ENCODE measurements at places on chromosomes 7 and 10.

DNA sequence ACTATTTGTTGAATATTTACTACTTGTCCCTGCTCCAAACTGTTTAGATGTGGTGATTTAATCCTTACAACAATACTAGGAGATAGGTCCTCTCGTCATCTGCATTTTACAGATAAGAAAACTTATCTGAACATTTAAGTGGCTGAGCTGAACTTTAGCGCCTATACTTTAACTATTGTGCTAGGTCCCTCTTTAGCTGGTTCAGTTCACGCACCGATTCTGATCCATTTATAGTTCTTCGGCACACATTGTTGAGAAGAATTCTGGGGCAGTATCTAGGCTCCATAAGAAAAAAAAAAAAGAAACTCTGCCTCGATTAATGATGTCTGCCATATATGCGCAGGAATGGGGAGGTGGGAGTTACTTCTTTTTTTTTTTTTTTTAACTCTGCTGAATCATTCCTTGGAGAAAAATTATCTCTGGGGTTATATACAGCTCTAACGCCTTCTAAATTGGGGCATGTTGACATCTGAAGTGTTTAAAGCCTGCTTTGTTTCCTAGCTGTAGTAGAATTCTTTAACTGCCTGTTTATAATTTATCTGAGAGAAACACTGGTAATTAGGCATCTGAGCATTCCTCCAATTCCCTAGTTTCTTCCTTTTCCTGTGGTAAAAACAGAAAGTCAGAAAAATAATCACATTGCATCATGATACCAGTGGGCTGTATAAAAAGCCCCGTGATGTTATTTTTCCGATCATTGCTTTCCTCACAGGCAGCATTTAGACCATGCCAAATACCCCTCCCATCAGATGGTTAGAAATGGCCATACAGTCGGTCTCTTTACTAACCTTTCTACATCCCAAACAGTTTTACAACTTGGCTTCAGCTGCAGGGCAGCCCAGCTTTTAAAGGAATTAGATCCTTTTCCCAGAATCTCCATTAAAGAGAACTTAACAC is 98.5 kb upstream of the KDM7A start:
- no peak for DNase-seq

GRCh38 chr7:30201161-30201666 is 66.4 kb downstream of the MTURN start:
- DNase-seq = no peak

DNA sequence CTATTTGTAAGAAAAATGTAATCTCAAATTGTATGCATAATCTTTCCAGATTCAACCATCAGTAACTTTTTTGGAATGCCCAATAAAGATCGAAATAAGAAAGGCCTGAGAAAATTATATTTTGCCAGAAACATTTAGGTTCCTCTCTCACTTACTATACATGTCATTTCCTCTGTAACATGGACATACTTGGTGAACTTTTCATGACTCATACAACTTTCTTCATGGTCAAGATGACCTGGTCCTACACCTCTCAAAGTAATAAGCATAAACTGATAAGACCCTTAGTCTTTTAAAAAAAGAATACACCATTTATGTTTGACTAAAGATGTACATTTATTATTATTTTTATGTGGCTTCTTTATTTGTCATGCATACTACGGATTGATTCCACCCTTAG is 125.3 kb downstream of the REEP3 start:
- no peak for DNase-seq

- DNase-seq = no peak
These were observed 54.9 kb downstream of the CLIP2 start for GRCh38 chr7:74344132-74344496.

- no peak for DNase-seq
These were observed 6.6 kb downstream of the DMBT1 start for GRCh38 chr10:122567056-122567660.

DNA sequence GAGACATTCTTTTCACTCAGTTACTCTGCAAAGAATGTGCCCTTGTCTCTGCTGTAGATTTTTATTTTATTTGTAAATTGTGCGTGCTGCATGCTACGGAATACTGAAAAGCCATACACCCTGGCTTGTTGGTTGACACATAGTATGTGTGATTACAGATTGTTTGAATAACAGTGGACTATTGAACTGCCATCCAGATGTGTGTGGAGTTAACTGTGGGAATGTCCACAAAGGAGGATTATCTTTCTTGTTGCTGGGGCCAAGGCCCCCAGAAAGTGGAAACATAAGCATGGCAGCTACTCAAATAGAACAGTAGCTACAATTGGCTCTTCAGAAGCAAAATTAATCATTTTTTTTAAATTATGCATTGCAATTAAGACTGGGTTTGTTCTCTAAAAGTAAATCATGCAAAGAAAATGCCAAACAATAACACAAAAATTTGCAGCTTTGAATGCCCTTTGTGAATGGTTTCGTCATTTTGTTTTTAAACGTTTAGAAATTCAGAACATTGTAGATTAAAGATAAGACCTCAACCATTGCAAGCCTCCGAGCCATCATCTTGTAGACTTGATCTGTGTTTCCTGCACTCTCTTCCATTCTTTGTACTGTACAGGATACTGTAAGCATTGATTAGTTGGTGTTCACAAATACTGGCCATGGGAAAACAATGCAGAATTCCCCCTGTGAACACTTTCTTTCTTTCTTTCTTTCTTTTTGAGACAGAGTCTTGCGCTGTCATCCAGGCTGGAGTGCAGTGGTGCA is 210.3 kb upstream of the TCF7L2 start:
- DNase-seq = no peak

- DNase-seq = no peak
These were observed 72.8 kb downstream of the GNA12 start for GRCh38 chr7:2771274-2771731.

DNA sequence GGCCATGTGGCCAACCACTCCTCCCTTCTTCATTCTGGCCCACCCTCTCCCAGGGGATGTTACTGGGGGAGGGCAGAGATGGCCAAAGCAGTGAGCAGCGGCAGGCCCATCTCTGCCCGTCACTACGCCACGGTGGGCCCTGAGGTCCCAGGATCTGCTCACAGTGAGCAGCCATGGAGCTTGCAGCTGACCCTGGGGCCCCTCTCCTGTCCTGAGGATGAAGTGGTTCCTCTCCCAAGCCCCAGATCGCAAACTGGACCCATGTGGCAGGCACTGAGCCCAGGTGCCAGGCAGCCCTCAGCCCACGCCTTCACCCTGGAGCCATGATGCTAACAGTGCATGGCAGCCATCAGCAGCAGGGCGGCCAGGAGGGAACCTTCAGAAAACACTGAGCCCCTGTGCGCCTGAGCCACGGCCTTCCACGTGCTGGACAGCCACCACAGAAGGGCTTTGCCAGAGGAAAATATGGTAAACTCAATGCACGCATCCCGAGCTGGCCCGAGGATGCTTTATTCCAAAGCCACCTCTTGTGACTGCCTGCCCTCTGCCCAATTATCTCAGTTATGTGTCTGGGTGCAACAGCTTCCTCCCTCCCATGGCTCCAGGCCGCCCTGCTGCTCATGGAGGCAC is 485.7 kb downstream of the PTPRN2 start:
- no peak for DNase-seq

DNA sequence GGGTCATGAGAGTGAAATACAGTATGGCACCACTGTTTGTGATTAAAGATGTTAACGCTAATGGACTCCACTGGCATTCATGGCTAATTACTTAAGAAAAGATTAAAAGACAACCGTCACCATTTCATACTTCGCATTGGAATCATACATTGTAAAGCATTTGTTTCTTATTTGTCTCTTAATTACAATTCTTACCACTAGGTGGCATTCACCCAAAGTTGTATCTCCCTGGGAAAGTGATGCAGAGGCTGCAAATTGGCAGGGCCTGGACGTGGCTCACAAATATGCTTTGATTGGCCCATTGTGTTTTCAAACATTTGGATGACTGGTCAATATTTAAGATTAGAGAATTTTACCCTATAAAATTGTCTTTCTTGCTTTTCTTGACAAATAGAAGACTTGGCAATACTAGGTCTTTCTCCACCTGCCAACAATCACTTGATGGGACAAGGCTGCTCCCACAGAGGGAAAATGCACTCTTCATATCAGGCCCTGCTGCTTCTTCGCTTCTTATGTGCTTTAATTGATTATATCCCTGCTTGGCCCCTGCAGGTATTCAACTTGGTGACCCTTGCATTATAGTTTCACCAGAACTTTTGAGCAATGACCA is 72.1 kb upstream of the STARD3NL start:
- DNase-seq = no peak

GRCh38 chr10:688312-689120 is 952 bp downstream of the DIP2C start:
- no peak for DNase-seq

DNA sequence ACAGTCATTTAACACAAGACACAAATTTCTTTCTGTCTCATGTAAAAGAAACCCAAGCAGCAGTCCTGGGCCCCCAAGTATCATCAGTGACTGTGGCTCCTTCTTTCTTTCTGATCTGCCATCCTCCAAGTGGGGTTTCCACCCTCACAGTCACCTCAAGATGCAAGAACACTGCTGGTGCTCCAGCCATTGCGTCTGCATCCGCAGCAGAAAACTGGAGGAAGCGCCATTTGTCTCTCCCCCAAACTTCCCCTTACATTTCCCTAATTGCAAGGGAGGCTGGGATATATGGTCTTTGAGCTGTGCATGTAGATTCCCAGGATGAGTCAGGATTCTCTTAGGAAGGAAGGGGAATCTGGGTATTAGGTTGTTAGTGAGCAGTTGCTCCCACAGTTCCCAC is 60.9 kb upstream of the GNA12 start:
- DNase-seq = no peak

GRCh38 chr10:32390193-32390592 is 43.2 kb upstream of the EPC1 start:
- DNase-seq = no peak

GRCh38 chr7:128812514-128813168 is 17.6 kb upstream of the FLNC start:
- DNase-seq = no peak

DNA sequence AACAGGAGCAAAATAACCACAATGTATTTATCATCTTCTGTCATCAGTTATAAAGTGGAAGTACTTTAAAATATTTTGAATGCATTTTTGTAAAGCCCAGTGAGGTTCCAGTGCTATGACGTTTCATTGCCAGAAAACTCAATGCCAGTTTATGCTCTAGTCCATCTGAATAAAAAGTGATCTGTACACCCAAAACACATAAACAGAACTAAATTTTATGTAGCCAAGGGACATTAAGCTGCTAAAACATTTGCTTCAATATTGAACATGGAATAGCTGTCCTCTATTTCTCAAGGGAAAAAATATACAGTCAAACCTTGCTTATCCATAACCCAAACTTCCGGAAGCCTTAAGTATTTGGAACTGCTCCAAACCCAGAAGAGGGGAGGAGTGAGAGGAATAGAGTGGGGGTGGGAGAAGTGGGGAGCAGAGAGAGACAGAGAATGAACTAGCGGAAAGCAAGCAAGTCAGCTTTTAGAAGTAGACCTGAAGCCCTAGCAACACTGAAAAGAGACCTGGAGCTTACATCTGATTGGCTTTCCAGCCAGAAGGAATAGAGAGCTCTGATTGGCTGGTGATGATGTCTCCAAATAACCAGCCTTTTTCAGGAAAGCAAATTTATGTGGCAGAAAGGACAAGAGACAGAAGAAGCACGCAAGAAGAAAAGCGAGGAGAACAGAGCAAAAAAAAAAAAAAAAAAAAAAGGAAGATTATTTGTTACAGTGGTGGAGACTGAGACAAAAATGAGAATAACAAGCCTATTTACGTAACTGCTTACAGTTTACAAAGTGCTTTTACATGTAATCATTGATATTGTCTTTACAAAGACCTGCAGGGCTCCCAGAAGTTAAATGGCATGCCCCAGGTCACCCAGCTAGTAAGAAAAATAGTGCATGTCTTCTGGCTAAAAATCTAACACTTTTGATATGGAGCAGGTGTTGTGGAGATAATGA is 196.0 kb downstream of the RNLS start:
- peak; percentile 31 for DNase-seq

GRCh38 chr10:76347832-76348231 is 916.4 kb downstream of the LRMDA start:
- DNase-seq = no peak

DNA sequence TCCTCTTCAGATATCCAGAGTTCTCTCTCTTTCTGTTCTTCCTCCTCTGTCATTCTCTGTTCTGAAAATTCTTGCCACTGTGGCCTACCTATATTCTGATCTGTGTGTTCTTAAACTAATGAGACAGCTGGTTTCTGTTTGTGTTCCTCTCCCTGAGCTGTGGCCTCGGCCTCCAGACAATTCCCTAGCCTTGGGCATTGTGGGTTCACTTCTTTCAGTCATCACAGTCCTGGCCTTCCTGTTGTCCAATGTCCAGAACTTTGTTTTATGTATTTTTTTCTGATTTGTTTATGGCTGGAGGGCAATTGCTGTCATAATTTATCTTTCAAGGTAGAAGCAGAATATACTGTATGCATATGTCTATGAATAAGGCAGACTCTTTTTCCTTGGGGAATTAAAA is 173.2 kb upstream of the MTPN start:
- no peak for DNase-seq

- DNase-seq = no peak
These were observed 164.4 kb downstream of the RGS10 start for GRCh38 chr10:119377958-119378736.

GRCh38 chr7:130369110-130369711 is 11.1 kb upstream of the CPA1 start:
- no peak for DNase-seq

- no peak for DNase-seq
These were observed 11.9 kb upstream of the ERVW-1 start for GRCh38 chr7:92489634-92490033.

DNA sequence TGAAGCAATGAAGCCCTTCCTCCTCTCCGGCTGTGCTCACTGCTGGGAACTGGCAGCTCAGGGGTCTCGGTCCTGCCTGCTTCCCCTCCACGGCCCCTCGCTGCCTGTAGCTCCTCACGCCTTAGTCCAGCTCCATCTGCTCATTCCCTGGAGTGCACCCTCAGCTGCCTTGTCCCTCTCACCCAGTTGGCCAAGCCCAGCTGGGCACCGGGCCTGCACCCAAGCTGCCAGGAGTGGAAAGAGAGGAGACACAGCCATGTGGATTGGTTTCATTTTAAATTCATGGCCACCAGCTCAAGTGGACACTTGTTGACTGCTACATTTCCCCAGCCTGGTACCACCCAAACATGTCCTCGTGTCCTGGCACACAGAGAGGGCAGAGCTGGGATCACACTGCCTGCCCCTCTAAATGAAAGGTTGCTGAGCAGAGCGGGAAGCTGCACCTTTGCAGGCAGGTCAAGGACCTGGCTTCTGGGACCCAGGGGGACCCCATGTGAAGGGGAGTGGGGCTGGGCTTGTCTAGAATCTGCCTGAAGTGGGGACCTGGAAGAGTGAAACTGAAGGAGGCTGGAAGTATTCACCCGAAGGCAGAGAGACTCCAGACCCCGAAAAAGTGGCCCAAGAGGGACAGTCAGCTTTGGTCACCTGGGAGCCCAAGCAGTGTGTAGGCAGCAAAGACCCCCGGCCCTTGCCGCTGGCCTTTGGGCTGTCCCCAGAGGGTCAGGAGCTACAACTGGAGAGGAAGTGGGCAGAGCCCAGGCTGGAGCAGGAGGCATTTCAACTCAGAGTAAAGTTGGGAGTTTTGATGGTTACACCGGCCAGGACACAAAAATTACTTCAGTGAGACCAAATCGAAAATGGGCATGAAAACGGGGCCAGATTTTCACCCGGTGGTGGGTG is 15.0 kb upstream of the BNIP3 start:
- DNase-seq = no peak

GRCh38 chr7:50921114-50921813 is 138.6 kb upstream of the GRB10 start:
- DNase-seq = peak; percentile 7
